Stimulated activated CD4-positive, alpha-beta T cell treated with anti-CD3 and anti-CD28 coated beads, Interleukin-15, amount 100 ng/mL, for 1 hour (primary cell): ENCODE measurements at places on chromosomes 2 and 18.

GRCh38 chr2:229363185-229363814 is 92.2 kb upstream of the PID1 start:
- no peak for DNase-seq

DNA sequence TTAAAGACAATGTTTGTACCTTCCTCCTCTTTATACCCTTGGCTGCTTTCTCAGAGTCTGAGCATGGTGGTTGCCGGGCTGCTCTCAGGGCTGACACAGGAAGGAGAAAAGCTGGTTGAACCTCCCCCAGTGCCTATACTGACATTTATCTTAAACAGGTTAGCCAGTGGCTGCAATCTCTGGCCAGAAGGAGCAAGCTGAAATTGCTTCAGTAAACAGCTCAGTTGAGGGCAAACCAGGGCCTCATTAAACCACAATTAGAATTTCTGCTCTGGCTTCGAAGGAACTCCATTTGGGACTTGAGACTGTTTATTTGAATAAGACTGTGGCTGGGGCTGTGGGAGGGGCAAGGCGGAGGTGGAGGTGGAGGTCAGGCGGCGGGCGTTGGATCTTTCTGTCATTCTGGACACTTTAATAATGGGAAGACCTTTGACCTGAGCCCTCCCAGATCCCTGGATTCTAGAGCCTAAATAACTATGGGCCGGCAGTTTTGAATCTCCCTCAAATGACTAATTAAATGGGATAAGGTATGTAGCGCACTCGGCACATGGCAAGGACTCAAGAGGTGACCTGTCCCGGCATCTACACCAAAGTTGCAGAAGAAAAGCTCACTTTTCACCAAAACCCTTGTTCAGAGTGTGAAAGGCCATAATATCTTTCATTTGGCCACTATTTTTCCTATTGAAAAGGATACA is 120.6 kb upstream of the MYCN start:
- no peak for DNase-seq

- no peak for DNase-seq
Observed at GRCh38 chr2:216920143-216920876, 60.4 kb upstream of the TNP1 start.

- no peak for DNase-seq
Observed at GRCh38 chr2:213451542-213452239, 167.4 kb downstream of the SPAG16 start.

GRCh38 chr2:187554704-187555082 is 458 bp upstream of the TFPI start:
- no peak for DNase-seq

GRCh38 chr2:171225302-171225980 is 64.7 kb upstream of the TLK1 start:
- DNase-seq, result no peak
